ENCODE measurements at places on chromosomes 7 and 10.

GRCh38 chr7:67398916-67399315 is 402.3 kb downstream of the TYW1 start:
- DNase-seq = no peak

GRCh38 chr7:95097851-95098250 is 190.5 kb downstream of the PPP1R9A start:
- no peak for DNase-seq

DNA sequence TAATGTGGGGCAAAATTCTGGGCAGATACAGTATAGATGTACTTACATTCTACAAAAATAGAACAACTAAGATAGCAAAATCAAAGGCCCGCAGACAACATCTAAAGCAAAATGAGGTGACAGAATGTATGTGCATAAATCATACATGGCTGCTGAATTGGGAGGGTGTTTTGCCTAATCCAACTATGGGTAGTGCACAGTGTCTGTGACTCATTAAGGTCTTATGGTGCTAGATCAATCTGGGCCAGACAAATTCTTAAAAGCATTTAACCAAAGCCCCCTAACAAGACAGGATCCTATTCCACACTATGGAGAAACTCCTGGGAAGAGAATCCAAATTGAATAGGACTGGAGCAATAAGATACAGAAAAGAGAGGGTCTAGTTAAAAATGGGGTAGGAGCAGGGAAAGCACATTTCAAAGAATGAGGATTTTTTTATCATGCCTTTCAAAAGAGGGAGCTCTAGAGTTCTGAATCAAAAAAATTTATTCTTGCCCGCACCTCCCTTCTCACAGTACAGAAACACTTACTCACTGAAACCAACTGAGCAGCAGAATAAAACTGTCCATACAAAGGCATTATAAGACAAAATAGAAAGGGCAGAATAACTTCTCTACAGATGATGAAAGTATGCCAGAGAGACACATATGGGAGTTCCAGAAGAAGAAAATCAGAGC is 181.3 kb downstream of the RNLS start:
- DNase-seq = peak; percentile 30

DNA sequence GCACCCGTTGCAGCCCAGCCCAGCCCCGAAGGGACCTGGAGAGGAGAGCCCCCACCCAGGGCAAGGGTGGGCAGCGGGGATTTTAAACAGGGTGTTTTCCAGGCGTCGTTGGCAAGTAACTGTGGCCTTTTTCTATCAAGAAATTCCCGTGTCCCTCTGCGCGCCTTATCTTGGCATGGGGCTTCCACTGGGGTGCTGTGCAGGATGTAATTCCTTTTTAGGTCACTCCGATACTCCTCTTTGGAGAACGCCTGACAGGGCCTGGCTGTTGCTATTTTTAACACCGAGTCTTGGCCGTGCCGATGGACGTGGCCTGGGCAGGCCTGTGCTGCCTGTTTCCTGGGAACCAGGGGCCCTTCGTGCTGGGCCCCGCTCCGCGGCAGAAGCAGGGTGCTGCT is 93.8 kb downstream of the INPP5A start:
- no peak for DNase-seq

DNA sequence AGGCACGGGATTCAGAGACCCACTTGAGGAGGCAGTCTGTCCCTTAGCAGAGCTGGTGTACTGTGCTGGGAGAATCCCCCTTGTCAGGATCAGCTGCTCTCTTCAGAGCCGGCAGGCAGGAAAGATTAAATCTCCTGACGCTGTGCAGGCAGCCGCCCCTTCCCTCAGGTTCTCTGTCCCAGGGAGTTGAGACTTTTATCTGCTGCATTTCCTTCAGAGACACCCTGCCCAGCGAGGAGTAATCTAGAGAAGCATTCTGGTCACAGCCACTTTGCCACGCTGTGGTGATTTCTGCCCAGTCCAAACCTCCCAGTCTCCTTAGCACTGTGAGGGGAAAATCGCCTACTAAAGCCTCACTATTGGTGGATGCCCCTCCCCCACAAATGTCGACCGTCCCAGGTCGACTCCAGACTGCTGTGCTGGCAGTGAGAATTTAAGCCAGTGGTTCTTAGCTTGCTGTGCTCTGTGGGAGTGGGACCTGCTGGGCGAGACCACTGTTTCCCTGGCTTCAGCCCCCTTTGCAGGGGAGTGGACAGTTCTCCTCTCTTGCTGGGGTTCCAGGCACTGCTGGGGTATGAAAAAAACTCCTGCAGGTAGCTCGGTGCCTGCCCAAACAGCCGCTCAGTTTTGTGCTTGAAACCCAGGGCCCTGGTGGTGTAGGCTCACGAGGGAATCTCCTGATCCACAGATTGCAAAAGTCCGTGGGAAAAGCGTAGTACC is 265.4 kb downstream of the ZWINT start:
- DNase-seq = no peak

- DNase-seq = peak; percentile 48
These were observed 769 bp upstream of the ELFN1 start for GRCh38 chr7:1669064-1669951.

DNA sequence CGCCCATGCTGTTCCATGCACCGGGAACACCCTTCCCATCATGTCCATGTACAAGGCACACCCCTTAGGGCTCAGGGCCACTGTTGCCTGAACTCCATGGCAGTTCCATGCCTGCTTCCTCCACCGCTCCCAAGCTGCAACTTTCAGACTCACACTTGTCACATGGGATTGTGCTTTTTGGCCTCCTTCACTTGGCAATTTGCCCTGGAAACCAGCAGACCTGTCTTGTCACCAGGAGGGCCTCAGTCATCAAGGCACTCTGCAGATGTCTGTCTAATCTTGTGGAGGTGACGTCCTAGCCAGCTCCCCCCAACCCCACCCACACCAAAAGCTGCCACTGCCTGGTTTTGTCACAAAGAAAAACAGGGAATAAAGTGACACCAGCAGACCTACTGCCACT is 47.5 kb downstream of the CARD11 start:
- DNase-seq = peak; percentile 9

All from hematopoietic multipotent progenitor cell treated with erythropoietin and hydrocortisone succinate and interleukin-3 and kit ligand, for 4 days (in vitro differentiated cells).